ENCODE measurements at places on chromosomes 5 and 9.

DNA sequence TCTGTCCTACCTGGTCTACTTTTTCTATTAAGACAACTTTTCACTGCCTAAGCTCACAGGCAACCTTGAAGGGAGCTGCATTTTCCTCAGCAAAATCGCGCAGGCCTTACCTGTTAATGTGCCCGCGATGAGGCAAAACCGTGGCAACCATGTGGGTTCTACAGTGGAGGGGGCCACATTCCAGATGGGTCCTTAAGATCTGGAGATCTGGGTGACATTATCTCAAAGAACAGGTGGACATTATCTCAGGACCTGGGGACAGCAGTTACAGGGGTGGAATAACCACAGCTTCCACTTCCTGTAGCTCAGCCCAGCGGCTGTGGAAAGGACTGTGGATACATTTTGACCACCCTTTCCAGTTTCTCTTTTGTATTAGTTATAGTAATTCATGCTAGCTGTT, 112.8 kb upstream of the PTCH1 start:
- no peak for DNase-seq

DNA sequence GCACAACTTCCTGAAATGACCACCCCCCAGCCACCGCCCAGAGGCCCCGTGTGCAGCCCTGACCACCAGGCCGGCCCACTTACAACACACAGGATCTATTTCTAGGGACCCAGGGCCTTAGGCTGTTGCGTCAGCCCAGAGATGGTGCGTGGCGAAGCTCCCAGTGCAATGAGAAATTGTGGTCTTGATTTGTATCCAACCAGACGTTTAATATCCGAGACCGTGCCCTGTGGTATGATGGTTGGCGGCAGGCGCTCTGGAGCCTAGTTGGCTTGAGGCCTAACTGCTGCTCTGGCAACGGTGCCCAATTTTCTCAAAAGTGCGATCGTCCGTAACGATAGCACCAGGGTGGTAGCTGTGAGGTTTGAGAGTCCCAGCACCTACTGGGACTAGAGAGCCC, 32.6 kb upstream of the SLC6A19 start:
- no peak for DNase-seq

DNA sequence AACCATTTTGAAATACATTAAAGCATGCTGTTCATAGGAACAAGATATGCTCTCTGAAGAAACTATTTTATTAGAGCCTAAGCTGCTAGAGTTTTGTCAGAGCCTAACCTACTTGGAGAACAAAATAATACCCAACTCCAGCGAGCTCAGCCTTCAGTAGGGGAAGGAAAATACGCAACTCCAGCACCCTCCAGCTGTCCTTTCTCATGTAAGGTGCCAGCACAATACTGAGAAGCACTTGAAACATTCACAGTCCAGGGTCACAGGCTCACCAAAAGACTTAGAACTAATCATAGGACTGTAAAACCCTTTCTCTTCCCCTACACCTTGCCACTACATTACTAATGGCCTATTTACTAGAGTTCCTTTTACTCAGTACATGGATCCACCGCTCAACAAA, 18.9 kb downstream of the DPYSL3 start:
- DNase-seq = no peak

DNA sequence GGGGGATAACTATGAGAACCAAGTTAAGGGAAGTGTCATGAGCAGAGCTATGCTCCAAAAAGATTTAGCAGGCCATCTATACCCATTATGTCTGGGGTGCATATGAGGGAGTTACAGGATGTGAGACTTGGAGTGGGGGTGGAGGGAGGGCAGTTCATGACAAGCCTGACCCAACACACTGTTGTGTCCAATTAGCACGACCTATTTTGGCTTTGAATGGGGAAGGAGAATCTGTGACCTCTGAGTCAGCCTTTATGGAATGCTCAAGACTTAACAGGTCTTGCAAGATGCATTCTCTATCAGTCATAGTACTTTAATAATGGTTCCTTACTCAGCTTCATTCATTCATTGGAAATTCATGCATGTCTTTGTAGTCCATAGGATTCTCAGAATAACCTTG, 71.7 kb downstream of the GRIA1 start:
- DNase-seq = no peak

DNA sequence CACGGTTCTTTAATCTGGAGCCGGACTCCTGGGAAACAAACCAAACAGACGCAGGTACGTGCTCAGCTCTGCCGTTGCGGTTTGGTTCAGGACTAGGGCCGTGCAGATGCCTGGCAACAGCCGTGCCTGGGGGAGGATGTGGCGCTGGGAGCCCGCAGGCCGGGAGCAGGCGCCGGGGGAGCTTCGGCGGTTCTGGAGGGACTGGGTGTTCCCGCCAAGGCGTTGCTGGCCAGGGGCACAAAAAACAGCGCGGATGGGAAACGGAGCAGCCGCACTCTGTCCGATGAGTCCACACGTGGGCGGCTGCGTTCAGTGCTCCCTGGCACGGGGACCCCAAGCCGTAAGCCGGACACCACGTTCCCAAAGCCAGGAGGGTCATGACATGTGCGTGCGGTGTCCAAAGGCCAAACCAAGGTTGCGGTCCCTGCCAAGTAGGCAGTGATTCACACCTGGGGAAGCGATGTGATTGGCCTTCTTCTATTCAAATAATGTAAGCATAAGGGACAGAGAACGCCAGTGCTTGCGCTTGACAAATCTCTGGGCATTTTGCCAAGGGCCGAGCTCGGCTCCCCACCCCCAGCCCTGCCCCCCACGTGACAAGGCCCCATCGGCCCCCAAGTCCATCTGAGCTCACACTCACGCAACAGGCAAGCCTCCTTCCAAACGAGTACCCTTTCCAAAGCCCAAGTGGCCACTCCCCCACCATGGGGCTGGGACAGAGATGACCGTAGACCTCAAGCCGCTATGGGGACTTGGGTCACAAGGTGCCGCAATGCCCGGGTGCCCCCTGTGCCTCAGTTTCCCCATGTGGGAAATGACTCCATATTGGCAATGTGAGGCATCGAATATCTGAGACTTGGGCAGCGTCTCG, 49.7 kb upstream of the NKD2 start:
- peak; percentile 74 for DNase-seq

DNA sequence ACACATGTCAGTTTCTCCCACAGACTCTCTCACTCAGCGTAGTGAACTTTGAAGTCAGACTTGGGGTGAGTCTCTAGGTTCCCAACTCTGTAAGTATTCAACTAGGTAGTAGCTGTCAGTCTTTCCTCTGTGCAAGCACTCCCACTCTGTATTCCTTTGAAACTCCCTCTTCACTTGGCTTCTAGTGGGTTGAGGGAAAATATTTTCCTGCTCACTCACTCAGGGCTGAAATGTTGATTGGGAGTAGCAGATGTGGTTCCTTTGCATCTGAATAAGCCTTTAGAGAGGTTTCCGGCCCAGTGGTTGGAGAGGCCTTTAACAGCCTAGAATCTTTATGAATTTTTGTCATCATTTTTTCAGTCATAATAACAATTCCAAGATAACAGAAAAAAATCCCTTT, 18.1 kb upstream of the ARRDC3 start:
- DNase-seq = no peak

GRCh38 chr9:119839888-119840287, 470.7 kb upstream of the BRINP1 start:
- no peak for DNase-seq

DNA sequence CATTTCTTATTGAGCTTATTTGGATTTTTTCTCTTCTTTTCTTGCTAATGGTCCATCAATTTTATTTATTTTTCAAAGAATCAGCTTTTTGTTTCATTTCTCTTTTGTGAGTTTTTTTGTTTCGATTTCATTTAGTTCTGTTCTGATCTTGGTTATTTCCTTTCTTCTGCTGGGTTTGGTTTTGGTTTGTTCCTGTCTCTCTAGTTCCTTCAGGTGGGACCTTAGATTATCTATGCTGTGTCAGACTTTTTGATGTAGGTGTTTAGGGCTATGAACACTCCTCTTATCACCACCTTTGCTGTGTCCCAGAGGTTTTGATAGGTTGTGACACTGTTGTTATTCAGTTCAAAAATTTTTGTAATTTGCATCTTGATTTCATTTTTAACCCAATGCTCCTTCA, 119.8 kb downstream of the GABRG2 start:
- no peak for DNase-seq

GRCh38 chr9:18255747-18256146, 218.2 kb upstream of the ADAMTSL1 start:
- no peak for DNase-seq

DNA sequence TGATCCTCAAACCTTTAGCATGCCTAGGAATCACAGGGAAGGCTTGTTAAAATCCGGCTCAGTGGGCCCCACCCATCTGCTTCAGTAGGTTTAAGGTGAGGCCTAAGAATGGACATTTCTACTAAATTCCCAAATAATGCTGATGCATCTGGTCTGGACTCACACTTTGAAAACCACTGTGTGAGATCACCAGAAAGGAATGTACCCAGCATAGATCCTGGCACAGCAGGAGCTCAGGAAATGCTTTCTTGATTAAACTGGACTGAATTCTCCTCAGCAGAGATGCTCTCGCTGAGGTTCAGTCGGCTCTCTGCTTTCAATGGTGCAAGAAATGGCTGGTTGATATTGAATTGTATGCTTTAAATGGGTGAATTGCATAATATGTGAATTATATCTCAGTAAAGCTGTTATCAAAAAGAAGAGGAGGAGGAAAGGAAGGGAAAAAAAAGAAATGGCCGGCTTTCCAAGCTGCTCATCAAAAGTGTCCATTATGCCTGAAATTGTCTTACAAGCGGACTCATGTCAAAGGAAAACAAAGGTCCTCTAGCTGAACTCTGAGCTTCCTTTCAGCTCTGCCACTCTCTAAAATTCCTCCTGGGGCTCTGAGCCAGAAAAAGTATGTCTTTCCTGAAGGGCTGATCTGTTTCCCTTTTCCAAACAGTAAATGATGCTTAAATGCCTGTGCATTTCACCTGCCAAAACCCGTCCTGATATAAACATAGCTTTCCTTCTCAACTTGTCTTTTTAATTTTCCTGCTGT, 77.6 kb upstream of the SAP30L start:
- DNase-seq = no peak

DNA sequence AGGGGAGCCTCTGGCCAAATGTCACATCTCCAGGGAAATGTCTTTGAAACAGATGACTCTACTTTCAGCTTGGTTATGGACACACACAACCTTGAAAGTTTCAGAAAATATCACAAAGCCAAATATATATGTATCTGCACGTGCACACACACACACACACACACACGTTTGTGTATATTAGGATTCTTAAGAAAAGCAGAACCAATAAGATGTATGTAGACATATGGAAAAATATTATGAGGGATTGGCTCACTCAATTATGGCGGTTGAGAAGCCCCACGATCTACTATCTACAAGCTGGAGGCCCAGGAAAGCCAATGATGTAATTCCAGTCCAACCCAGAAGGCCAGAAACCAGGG, 194.9 kb downstream of the PALM2AKAP2 start:
- no peak for DNase-seq

GRCh38 chr5:107783551-107783950, 112.8 kb upstream of the EFNA5 start:
- no peak for DNase-seq

- DNase-seq = no peak
These were observed 2.0 kb downstream of the OGN start for GRCh38 chr9:92402360-92402759.

DNA sequence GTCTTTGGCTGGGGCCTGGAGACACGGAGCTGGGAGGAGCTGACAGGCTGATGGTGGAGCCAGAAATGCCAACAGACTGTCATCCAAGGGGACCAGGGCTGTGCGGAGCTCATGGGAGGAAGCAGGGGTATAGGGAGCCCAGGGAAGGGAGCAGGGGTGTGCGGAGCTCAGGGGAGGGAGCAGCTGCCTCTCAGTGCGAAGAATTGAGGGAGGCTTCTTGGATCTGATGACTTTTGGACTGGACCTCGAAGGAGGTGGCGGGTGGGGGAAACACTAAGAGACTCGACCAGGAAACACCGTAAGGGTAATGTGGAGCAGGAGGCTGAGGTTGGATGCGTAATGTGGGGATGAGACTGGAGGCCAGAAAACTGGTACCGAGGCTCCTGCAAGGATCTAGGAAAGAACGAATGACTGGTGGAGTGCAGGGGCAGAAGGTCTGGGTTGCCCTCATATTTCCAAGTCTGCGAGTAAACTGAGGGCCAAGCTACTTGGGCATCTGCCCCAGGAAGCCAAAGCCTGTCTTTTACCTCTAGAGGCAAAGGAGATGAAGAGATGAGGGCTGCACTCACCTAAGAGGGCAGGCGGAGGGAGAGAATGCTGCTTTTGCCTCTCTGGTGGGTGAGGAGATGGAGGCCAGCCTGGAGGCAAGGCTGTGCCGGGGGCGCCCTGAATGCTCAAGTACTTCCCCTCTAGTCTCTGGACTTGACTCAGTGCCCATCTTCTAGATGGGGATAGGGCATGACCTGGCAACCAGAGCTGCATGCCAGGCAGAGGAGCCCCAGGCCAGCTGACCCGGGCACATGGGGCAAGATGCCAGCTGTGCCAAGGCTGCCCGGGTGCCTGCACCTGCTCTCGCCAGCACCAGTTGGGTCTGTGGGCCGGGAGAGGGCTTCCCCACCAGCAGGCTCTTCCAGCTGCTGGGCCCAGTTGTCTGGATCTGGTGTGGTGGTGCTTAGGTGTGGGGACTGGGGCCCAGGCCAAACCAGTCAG, 2.3 kb downstream of the PTGS1 start:
- DNase-seq = no peak

GRCh38 chr9:91174772-91175171, 186.9 kb downstream of the AUH start:
- no peak for DNase-seq

GRCh38 chr5:104053353-104053649, 490.7 kb upstream of the NUDT12 start:
- no peak for DNase-seq

- DNase-seq = no peak
These were observed 36.7 kb downstream of the DMRT1 start for GRCh38 chr9:878239-878638.

GRCh38 chr9:34653151-34654072, 1.4 kb downstream of the IL11RA start:
- DNase-seq = no peak

- no peak for DNase-seq
These were observed 453 bp downstream of the RASGEF1C start for GRCh38 chr5:180208435-180209081.
